BE2C (cell line): ENCODE measurements at places on chromosomes 13 and 19.

DNA sequence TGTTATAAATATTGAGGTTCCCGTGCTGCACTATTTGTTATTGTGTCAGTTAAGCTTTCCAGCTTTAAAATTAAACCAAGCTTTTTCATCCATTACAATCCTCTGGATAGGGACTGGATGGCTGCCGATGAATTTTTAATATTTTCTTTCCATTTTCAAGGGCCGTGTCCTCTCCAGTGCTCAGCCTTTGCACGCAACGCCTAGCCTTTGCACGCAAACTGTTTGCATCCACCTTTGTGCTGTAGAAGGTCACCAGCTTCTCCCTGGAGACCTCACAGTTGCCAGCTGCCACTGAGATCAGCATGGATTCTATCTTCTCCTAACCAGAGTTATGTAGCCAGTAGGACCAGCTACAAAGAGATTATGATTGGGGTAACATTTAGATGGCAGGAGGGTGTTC lies 240.5 kb downstream of the SLC7A1 start:
- DNase-seq = no peak

DNA sequence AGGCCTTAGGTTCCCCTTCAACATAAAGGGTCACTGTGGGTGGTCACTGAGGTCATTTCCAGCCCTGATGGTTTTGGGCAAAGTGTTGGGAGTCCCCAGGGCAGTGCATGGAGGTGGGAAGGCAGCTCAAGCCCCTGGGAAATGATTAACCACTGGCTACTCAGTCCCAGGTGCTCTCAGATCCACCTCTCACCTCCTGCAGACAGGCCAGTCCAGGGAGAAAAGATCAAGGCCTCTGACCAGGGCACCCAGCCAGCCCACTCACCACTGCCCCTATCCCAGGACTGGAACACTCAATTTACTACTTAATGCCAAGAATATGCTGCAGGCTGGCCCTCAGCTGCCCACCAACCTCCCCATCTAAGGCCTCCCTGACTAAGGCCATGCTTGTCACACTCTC lies 1307.9 kb downstream of the UQCRFS1 start:
- no peak for DNase-seq

- no peak for DNase-seq
Measured at GRCh38 chr13:32917504-32917903, 98.7 kb upstream of the KL start.

GRCh38 chr13:114248011-114248410 lies 13.3 kb downstream of the CDC16 start:
- no peak for DNase-seq

- DNase-seq = no peak
Measured at GRCh38 chr13:46097015-46097414, 7.8 kb downstream of the CPB2 start.
